ENCODE measurements at places on chromosomes 3 and 15. TPM values are rescaled to one million over a fixed set of nuclear protein-coding genes. Genes with fewer than 3 reads are reported as not detected.

Gene MUC4
- not detected for total RNA-seq

Gene ZMYND10
- 2.3 TPM for total RNA-seq

Gene FAH
- 21.1 TPM for total RNA-seq

Gene FGF7
- not detected for total RNA-seq

Gene TM4SF1
- not detected for total RNA-seq

Gene LRRC34
- total RNA-seq, result 10.1 TPM

Gene ZDHHC19
- total RNA-seq, result not detected

Gene CACNA1D
- 1.1 TPM for total RNA-seq

Gene SEMA5B
- total RNA-seq, result 57.3 TPM

Gene RPL22L1
- total RNA-seq, result 89.7 TPM

Gene EIF1B
- 91.3 TPM for total RNA-seq

Gene TCTA
- 9.6 TPM for total RNA-seq

Gene VIPR1
- not detected for total RNA-seq

Gene CCDC54
- total RNA-seq, result not detected

- DNase-seq, result no peak
Measured at GRCh38 chr3:141321109-141321497, 47.2 kb upstream of the ZBTB38 start.

DNA sequence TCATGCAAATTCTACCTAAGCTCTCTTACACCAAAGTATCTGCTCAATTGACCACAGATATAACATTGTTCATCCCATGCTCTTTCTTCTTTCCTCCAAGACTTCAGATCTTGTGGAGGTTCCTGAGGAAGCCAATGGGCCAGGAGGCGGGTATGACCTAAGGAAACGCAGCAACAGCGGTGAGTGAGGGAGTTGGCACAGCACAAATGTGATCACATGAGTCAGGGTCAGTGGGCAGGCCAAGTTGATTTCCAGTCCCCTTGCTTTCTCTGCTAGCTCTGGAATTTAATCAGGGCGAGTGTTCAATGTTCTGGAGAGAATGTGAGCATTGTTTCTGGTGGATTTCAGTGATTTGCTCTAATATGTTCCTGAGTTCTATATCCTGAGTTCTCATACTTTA is 112.7 kb downstream of the STAC start:
- no peak for DNase-seq

DNA sequence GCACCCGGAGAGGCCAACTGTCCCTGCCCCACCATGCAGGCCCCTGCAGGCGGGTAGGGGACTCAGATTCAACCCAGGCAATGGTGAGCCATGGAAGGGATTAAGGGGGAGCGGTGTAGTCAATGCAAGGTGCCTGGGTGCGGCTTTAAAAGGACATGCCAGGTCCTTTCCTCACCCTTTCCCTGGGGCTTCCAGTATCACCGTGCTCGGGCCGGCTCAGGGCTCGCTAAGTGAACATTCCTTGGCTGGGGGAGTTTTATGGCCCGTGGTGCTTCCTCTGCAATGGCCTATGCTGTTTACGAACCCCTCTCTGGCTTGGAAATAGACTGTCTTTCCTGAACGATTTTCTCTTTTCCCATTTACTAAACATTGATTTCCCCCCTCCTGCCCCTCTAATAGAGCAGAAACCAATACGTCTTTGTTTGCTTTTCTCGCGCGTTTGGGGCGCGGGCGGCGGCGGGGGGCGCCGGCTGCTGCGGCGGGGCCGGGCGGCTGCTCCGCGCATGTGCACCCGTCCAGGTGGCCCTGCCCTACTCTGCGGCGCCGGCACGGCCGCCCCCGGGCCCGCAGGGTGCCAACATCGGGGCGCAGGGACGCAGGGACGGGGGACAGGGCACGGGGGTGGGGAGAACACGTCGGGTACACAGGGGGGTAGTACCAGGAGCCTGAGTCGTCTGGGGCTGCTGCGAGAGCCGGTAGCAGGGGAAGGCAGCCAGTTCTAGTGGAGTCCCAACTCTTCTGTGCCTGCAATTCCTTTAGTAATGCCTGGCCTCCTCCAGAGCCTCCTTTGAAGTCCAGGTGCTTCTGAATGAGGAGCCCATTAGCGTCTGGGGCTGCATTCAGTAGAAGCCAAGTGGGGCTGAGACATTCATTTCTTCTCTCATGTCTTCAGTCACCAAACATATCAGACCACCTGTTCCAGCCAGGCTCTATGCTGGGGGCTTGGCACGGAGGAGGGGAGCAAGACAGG is 26.9 kb upstream of the CACNA2D2 start:
- DNase-seq, result no peak

GRCh38 chr3:194178669-194179068 is 42.7 kb downstream of the HES1 start:
- no peak for DNase-seq

- DNase-seq, result peak; percentile 41
Measured at GRCh38 chr15:86743283-86743903, 663.7 kb downstream of the AGBL1 start.

GRCh38 chr3:31934018-31934417 is 47.0 kb downstream of the OSBPL10 start:
- DNase-seq, result no peak

GRCh38 chr3:136898549-136898948 is 36.5 kb downstream of the NCK1 start:
- DNase-seq, result no peak

DNA sequence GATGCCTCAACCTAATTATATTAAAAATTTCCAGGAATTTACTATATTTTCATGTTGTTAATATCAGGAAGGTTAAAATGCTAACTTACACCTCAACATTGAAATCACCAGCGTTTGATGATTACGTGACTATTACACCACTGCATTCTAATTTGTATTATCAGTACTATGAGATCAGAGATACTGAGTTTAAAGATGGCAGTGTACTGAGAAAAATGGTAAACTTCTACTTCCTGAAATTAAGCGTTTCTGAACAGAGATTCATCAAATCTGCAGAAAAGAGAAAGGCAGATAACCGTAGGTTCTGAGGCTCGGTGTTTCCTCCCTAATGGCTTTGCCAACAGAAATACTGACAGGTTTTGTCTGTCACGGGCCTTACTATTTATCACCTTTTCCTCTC is 69.9 kb downstream of the CRTC3 start:
- DNase-seq, result no peak

DNA sequence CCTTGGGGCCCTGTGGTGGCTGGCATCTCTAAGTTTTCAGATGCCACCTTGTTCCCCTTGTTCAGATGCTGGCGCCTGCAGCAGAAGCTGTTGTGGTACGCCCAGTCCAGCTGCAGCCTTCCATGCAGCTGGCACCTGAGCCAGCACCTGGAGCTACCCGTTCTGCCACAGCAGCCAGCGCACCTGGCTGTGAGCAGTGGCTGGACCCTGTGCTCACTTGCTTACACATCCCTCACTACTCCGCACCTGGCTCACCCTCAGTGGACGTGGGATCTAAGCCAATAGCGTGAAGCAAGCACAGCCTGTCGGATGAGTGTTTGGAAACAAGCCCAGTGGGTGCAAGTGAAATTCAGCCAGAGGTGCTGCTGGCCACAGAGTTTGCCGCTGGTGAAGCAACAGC is 607.5 kb upstream of the BCHE start:
- no peak for DNase-seq

DNA sequence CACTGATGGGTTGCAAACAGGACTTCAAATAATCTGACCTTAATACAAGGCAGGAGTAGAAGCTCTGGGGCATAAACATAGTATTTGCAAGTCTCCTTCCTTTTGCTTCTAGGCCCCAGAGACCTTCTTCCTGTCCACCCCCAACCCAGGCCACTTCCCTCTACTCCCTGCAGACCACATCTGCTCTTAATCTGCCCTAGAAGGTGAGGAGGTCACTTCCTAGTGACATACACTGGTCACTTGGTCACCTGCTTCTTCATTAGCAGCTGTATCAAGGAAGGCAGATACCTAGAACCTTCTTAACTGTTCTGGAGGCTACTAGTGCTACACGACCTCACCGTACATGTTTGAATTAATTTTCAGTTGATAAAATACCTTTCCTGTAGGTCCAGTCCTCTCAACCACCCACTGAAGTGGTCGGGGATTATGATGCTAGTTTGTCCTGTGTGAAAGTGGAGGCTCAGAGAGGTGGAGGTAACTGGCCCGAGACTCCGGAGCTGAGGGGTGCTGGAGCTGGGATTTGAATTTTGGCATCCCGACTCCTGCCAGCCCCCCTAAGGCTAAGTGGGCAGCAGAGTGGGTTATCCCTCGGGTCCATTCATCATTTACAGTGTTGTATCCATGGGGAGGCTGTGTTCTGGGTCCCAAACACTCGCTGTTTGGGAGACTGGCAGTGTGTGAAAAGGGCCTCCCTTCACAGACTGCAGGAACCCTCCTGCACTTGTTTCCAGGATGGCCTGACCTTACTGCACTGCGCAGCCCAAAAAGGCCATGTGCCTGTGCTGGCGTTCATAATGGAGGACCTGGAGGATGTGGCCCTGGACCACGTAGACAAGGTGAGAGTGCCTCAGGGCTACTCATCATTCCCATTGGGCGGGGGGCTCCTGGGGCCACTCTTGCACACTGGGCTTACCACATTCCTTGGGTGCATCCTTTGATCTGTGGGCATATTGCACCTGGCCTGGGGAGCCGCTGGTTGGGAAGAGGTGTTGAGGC is 13.9 kb downstream of the ANKDD1A start:
- DNase-seq, result no peak

DNA sequence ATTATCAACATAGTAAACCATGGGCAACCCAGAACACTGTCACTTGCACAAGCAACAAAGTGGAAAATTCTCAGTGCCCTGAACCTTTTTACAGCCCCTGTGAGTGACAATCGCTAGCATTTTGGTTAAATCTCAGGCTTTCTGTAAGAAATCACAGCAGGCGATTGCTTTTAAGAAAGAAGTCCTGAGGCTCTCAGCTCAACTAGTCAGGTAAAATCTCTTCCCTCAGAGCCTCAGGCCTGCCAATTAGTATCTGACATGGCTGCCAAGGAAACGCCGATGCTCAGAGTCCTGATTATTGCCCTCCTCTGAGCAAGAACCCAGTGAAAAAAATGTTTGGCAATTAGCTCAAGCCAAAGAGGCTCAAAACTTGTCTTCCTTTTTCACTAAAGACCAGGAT is 530.8 kb downstream of the DIPK2A start:
- DNase-seq, result no peak

GRCh38 chr15:67732671-67733374 is 92.5 kb upstream of the SKOR1 start:
- no peak for DNase-seq

DNA sequence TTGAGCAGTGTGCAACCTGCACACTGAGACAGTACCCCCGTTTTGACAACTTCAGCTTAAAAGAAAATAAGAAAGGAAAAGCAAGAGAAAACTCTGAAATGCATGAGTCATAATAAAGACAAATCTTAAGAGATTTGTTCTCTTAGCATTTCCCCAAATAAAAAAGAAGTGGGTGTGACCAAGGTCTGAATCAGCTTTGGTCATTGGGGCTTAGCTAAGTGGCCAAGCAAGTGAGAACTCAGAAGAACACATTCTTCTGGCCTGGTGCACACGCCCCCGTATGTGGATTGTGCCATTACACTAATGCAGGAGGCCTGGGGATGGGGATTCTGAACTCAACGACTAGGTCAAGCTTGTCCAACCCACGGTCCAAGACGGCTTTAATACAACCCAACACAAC is 56.9 kb upstream of the PDZRN3 start:
- no peak for DNase-seq

- no peak for DNase-seq
Measured at GRCh38 chr3:193396451-193397244, 18.1 kb upstream of the ATP13A5 start.

- DNase-seq, result no peak
Measured at GRCh38 chr3:36557708-36558421, 177.6 kb downstream of the STAC start.

GRCh38 chr3:25781145-25781757 is 2.0 kb downstream of the NGLY1 start:
- no peak for DNase-seq

- DNase-seq, result no peak
Measured at GRCh38 chr15:89784686-89784960, 8.5 kb downstream of the MESP2 start.

GRCh38 chr15:40353697-40354096 is 2.9 kb downstream of the PHGR1 start:
- no peak for DNase-seq

DNA sequence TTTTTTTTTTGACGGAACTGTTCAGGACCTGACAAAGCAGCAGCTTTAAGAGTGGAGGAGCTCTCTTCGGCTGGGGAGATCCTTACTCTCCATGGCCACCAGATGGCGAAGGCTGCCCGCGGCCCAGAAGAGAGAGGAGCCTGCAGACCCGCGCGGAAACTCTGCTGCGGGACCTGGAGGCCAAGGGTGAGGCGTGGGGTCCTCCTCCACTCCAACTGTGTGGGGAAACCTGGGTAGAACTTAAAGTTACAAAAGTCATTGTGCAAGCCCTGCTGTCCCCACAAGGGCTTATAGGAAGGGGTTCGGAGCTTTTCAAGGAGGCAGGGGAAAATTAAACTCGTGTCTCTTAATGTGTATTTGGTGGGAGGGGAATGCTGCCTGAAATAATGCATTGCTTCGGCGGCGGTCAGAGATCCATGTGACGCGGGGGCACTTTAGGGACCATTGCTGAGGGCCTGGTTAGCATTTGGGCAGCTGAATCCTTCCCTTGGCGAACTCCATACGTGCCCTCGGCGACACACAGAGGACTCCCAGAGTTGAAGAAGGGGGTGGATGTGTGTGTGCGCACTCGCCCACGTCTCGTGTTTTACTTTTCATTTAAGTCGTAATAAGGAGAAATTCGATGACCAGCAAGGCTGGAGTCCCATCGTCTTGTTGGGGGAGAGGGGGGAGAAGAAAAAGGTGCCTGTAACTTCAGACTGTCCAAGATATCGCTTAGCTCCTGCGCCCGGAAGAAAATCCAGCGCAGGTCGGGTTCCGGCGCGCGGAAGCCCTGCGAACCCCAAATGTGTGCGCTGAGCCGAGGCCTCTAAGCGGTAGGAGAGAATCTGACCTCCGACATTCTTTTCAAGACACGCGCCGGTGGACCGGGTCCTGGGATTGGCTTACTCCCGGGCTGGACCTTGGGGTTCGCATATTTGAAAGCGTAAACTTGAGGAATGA is 9.7 kb downstream of the EOMES start:
- peak; percentile 70 for DNase-seq

DNA sequence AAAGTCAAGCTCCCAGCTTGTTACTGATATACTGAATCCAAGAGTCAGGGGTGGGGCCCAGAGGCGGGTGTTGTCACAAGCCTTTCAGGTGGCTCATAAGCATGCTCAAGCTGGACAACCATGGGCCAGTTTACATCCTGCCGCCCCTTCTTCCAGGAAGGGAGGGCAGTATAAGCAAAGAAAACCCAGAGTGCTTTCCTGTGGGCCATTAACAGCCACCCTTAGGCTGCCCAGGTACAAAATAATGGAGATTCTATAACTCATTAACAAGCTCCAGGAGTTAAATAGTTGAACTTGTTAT is 183.2 kb downstream of the NTRK3 start:
- DNase-seq, result no peak

Data from neural crest cell (in vitro differentiated cells).